Activated CD4-positive, alpha-beta memory T cell treated with anti-CD3 and anti-CD28 coated beads for 36 hours (primary cell): ENCODE measurements at places on chromosomes 1 and 21.
A peak's percentile ranks its signal among the peaks of the same experiment; 100 is the strongest.

DNA sequence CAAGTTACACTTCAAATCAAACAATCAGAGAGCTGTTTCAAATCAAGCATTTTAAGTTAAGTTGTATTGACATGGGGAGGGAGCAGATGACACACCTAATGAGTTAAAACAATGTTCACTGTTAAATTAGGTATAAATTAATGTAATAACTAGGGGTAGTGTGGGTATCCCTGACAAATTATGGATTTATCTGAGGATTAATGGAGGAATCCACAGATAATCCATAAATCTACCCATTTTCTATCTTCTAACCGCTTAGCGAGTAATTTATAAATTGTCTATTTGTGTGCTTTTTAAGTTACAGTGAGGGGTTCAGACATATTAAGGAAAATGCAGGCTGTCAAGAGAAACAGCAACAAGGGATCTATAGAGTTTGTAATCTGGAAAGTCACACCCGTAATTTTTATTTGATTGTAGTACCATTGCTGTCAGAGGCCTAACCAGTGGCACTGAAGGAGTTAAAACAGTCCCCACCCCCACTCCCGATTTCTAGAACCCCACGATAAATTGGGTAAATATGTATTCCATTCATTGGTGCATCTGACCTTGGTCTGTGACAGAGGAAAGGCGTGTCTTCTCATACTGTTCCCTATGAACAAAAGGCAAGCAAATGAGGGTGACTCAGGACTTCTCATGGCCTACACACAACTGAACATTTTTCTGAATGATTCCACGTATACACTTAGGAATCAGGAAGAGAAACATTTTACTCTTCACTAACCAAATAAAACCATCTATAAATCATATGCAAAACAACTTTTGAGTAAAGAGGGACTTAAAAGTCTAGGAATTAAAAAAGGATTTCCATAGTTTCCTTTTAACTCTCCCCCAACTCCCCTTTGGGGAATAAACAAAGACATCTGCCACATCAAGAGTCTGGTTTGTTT is 7.4 kb downstream of the IRF2BP2 start:
- peak; percentile 49 for DNase-seq

DNA sequence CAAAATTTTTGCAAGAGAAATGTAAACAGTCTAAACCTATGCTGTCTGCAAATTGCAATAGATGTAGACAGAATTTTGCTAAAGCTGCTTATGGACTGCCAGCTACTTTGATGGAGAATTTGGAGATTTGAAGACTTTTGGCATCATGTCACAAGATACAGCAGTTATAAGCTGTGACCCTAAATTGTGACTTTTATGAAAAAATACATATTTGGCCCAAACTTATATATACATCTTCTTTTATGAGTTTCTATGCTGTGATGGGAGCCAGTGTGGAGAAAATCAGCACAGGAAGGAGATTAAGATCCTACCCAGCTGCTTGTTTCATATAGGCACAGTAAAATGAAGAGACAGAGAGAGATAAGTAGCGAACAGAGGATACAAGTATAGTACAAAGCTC is 1595.4 kb downstream of the PLA2G4A start:
- no peak for DNase-seq

DNA sequence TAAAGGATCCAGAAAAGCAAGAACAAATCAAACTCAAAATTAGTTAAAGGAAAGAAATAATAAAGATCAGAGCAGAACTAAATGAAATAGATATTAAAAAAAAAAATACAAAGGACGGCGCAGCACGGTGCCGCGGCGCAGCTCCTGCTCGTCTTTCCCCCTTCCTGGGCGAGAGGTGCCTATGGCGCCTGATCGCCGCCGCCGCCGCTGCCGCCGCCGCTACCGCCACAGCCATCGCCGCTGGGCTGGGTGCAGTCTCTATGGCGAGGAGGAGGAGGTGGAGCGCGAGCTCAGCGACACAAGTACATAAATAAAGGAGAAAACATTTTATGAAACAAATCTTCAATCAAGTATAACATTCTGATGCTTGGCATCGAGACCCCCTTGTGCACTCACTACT is 77.6 kb upstream of the VANGL1 start:
- no peak for DNase-seq

GRCh38 chr1:33872683-33873082 is 8.8 kb downstream of the HMGB4 start:
- no peak for DNase-seq

DNA sequence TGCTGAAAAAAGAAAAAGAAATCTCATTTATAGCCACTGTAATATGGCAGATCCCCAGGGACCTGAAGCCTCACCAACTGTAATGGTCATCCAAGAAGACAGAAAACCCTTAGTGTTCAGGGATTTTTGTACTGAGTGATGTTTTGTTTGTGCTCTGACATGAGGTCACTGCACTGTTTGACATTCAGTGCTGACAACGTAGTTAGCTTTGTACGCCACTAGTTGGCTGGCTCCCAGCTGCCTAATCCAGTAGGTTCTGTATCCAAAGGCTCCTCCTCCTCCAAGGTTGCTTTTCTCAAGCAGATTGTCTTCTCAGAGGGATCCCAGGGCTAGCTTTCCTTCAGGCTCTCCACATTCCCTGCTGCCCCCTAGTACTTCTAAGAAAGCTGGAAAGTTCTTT is 9.5 kb upstream of the YRDC start:
- DNase-seq = no peak

- no peak for DNase-seq
Measured at GRCh38 chr1:234589064-234589800, 20.7 kb downstream of the IRF2BP2 start.

- DNase-seq = no peak
Measured at GRCh38 chr1:37234941-37235418, 200.7 kb upstream of the GRIK3 start.

DNA sequence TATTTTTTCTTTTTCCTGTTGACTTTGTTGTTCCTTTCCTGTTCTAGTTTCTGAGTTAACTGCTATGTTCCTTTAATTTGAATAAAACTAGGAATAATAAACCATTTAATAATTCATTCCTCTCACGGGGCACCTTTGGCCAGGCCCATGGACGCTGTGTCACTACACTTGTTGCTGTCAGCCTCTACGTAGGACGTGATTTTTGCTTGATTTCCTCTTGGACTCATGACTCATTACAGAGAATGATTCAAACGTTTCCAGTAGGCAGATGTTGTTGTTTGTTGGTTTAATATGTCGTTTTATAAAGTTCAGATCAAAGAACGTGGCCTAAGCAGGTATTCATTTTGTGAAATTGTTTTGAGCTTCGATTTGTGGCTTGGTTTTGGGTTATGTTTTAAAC is 9.1 kb upstream of the SLC19A1 start:
- DNase-seq = peak; percentile 67

DNA sequence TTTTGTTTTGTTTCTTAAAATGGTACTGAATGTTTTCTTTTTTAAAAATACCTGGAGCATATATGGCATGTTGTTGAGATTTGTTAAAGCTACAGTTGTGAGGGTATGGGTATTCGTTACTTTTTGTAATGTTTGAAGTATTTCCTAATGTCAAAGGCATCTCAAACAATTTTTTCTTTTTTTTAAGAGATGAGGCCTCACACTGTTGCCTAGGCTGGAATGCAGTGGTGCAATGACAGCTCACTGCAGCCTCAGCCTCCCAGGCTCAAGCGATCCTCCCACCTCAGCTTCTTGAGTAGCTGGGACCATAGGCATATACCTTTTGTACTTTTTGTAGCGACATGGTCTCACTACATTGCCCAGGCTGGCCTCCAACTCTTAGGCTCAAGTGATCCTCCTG is 16.1 kb downstream of the CLCN6 start:
- DNase-seq = no peak

DNA sequence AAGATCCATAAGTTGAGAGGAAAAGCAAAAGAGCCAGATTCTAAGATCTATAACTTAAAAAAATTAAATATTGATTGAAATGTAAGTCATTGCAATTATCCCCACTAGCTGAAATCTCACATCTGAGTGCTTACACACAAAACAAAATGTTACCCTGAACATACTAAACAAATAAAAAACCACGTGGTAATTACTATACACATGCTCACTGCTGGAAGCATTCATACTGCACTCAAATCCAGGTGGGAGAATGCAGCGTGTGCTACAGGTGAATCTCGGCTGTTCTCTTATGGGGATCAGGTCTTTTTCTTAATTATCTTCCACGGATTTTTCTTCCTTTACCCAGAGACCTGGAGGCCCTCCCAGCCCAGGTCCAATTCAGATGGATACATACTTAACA is 74.3 kb downstream of the SDC3 start:
- DNase-seq = no peak

- no peak for DNase-seq
Measured at GRCh38 chr21:45926281-45926680, 55.3 kb upstream of the COL6A1 start.

DNA sequence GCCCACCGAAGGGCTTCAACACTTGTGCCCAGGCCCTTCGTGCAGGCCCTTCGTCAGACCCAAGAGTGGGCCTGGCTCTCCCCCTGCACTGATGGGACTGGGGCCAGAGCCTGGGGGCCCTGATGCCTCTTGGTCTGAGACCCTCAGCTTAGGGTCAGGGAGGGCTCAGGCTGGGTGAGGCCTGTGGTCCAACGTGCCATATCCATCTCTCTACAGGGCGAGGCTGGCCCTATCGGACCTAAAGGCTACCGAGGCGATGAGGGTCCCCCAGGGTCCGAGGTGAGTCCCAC is 15.6 kb downstream of the COL6A1 start:
- DNase-seq = no peak

GRCh38 chr1:116852910-116853309 is 56.8 kb upstream of the PTGFRN start:
- no peak for DNase-seq

- no peak for DNase-seq
Measured at GRCh38 chr1:154306151-154306550, 14.7 kb upstream of the AQP10 start.
